ENCODE measurements at places on chromosomes 3 and 15.

DNA sequence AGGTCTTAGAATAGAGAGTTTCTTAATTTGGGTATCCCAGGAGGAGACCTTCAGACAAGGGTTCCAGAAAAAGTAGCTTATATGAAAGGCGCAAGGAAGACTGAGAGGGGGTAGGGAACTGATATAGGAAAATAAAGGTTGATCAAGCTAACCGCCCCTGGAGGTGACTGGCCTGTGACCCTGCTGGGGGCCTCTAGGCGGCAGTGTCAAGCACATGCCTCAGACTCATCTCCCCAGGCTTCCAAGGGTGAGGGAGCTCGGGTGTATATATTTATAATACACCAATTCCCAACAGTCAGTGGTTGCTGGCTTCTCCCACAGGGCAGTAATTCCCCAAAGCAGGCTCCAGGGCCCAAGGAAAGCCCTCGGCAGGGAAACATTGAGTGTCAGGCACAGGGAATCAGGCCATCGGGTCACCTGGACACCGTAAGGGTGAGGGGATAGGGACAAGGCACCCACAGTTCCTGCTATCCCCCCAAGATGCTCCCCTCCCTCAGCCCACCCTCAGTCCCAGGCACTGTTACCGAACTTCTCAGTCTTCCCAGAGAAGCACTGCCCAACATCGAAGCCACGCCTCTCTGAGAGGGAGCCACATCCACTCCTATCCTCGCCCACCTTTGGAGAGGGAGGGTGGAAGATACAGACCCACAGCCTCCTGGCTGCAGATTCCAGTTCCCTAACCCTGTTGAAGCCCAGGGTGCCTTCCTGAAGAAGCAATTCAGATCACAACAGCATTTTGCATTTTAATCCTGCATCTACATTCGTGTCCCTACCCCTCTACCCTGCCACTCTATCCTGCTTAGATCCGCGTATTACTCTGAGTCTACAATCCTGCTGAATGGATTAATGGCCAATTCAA is 19.5 kb upstream of the CAV3 start:
- no peak for DNase-seq

DNA sequence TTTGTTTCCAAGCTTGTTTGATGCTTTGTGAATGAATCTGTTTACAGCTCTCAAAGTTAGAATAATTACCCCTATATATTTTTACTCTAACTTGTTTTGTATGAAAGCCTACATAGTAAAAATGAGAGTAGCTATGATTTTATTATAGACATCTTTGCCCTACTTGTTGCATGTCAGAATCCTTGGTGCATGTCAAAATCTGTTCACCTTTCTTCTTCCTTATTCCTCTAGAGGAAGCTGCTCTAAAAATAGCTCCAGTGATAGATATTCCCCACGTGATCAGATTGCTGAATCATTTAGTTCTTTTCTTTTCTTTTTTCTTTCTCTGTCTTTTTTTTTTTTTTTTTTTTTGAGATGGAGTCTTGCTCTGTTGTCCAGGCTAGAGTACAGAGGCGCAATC is 39.8 kb downstream of the LRRC49 start:
- no peak for DNase-seq

GRCh38 chr3:102233881-102234280 is 200.9 kb upstream of the ZPLD1 start:
- DNase-seq: no peak

GRCh38 chr3:10253731-10254130 is 5.5 kb downstream of the TATDN2 start:
- DNase-seq: no peak

DNA sequence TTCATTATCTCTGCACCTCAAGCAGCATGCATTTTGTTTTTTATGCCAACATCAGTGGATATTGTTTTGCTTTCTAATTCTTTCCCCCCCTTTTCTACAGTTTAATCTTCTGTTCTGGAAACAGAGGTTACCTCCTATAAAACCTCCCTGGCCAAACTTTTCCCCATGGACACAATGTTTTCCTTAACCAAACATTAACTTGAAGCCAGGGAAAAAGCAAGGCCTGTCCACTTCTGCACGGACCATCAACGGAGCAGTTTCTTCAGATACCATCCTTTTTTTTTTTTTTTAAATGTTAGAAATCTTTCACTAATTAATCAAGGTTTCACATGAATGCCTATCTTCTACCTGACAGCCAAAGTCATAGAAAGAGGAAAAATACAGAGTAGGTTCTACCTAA is 127.0 kb downstream of the ADAMTS9 start:
- DNase-seq: no peak

DNA sequence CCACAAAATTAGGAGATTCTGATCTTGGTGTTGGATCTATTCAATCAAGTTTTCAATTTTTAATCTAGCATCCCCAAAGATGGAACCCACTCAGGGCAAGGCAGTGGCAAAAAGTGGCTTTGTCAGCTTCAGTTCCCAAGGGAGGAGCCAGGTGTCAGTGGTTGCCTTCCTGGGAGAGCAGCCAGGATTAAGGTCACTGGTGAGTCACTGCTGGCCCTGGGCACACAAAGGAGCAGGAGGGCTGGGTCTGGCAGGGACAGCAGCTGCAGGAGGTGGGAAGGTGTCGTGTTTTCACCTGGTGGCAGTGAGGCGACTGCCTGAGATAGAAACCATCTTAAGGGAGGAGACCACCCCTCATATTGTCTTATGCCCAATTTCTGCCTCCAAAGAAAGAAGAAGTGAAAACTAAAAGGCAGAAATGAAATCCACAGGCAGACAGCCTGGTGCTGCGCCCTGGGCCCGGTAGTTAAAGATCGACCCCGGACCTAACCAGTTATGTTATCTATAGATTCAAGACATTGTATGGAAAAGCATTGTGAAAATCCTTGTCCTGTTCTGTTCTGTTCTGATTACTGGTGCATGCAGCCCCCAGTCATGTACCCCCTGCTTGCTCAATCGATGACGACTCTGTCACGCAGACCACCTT is 5.9 kb upstream of the KLHL25 start:
- no peak for DNase-seq

DNA sequence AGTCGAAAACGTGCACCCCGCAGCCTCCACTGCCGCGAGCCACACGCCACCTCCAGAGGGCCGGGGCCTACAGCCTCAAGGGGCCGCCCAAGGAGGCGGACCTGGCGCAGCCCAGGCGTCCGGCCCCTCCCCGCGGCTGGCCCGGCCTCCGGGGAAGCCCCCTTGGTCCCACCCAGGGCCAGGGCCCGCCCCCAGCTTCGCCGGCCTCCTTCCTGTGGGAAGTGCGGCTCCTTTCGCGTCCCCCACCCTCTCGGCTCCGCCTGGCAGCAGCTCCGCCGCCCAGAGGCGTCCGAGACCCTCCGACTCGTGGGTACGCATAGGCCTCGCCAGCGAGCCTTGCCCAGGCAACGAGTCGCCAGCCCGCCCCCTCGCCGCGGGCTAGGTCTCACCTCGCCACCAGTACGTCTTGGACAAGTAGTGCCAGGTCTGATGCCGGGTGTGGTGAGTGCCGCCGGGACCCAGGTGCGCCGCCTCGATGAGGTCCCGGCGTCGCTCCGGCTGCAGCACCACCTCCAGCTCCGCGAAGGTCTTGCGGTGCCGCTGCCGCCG is 642 bp downstream of the ZBTB11 start:
- no peak for DNase-seq

- DNase-seq: no peak
These were observed 834.5 kb upstream of the NECTIN3 start for GRCh38 chr3:110236976-110237610.

GRCh38 chr3:180447136-180447535 is 154.8 kb upstream of the TTC14 start:
- DNase-seq: no peak

DNA sequence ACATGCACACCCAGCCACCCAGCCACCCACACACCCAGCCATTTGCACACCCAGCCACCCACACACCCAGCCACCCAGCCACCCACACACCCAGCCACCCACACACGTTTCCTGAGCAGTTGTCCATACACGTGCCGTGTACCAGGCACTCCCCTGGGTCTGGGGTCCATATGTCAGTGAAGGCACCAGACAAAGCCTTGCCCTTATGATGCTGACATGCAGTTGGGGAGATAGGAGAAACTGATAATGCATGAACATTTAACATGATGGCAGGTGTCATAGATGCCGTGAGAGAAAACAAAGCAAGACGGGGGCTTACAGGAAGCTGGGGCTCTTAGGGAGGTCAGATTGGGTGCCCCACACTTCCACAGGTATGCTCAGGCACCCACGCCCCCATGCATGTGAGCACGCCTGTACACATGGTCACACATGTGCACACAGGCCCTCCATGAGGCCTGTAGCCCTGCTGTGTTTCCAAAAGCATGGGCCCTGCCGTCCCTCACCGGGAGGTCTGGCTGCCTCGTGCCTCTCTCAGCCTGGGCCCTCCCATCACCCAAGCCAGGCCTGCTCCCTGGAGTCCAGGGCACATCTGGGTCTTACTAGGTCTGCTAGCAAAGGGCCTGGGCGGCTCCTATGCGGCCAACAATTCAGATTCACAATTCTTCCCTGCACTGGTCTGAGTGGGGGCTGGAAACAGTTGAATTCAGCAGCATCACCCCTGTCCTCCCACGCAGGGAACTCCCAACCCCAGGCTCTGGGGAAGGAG is 3.6 kb upstream of the DNAJB8 start:
- DNase-seq: no peak

DNA sequence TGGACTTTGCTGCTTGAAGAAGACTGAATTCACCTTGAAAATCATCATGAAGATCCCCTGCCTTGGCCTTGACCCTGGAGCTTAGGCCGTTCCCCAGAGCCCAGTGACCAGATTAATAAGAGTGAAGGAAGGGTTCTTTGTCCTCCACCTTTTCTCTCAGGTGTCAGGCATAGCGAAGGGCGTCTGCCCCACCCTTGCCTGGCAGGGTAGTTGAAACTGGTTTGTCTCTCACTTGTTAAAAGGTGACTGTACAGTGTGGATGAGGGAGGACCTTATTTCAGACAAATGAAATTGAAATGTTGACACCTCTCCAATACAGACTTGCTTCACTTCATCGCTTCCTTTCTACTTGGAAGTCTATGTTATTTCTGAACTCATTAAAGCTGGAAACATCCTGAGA is 223.7 kb upstream of the BHLHE40 start:
- DNase-seq: no peak

GRCh38 chr3:183506674-183507320 is 48.7 kb downstream of the KLHL6 start:
- DNase-seq: no peak

DNA sequence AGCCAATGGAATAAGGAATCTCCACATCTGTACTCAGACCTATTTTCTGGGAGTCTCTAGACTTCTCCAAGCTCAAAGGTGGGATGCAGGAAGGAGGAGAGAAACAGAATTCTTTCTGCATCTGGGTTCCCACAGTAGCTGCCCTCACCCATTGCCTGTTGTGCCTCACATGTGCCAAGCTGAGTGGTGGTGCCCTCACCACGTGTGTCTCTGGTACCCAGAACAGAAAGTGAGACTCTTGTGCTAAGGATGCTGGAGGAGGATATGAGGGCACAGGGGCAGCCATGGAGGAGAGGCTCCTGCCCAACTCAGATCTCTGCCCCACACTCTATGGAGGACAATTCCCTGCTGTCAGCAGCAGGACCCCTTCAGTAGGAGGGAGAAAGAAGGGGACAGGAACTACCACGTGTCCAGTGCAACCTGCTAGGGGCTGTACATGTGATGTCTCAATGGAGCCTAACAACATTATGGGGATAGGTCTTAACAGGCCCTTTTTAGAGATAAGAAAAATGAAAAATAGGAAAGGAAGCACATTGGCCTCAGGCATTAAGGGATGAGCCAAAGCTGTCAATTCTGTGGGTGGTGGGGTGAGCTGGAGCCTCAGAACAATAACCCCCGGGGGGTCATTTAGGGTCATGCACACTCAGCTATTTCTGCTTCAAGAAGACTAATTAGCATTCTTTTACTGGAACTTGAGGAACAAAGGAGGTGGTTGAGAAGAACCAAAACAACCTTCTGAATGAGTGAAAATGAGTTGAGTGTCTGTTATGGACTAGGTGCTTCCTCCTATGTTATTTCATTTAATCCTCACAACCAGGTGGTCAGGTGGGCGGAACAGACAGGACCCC is 16.3 kb upstream of the NOX5 start:
- no peak for DNase-seq

GRCh38 chr3:36993326-36994283 is at the start of gene MLH1:
Gene MLH1, plus strand, starts transcription at chr3:36993518. Its CDS starts 30 bp downstream, at chr3:36993548.
- no peak for DNase-seq

- DNase-seq: no peak
These were observed 38.6 kb upstream of the RBMS3 start for GRCh38 chr3:29242296-29242695.

DNA sequence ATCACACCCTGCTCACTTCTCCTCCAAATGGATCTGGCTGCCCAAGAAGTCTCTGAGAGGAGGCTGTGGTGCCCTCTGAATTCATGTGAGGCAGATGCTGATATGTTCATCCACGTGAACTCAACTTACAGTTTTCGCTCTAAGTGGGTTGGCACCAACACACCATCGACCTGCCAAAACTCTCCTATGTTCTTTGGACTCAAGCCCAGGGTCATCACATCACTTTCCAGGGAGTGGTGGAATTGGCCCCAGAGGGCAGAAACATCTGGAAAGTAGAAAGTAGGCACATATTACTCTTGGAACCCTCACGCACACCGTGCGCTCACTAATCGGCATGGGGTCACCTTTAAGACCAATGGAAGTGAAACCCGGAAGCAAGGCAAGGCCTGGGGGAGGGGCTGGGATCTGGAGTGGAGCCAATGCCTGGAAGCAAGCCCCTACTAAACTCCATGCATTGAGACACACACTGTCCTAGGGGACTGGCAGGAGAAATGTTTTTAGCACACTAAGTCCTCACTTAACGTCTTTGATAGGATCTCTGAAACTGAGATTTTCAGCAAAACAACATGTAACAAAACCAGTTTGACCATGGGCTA is 41.4 kb downstream of the SSUH2 start:
- DNase-seq: no peak

DNA sequence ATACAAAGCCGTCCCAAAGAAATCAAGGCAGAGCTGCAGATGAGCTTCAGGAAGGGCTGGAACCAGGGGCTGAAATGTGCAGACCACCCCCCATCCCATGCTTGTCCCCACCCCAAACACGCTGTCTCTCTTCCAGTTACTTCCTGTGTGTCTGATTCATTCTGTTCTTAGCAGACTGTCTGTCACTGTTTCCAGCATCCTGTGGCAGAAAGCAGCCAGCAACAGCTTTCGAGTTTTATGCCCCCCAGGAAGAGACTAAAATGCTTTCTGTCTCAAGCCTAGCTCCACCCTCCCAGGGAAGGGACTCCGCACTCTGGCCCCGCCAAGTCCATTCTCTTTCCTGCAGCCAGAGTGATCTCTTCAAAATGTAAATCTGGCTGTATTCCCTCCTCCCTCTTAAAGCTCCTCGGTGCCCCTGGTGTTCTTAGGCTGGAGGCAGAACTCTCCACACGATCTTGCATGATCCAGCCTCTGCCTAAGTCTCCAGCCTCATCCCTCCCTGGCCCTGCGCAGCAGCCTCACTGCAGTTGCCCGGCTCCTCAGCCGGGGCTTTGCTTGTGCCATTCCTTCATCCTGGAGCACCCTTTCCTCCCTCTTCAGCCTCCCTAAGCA is 41.5 kb downstream of the HRH1 start:
- DNase-seq: no peak

All from DMS 273 treated with DMSO at 0.1 percent for 48 hours (cell line).